ENCODE measurements at places on chromosomes 4 and X.
A peak's percentile ranks its signal among the peaks of the same experiment; 100 is the strongest.

DNA sequence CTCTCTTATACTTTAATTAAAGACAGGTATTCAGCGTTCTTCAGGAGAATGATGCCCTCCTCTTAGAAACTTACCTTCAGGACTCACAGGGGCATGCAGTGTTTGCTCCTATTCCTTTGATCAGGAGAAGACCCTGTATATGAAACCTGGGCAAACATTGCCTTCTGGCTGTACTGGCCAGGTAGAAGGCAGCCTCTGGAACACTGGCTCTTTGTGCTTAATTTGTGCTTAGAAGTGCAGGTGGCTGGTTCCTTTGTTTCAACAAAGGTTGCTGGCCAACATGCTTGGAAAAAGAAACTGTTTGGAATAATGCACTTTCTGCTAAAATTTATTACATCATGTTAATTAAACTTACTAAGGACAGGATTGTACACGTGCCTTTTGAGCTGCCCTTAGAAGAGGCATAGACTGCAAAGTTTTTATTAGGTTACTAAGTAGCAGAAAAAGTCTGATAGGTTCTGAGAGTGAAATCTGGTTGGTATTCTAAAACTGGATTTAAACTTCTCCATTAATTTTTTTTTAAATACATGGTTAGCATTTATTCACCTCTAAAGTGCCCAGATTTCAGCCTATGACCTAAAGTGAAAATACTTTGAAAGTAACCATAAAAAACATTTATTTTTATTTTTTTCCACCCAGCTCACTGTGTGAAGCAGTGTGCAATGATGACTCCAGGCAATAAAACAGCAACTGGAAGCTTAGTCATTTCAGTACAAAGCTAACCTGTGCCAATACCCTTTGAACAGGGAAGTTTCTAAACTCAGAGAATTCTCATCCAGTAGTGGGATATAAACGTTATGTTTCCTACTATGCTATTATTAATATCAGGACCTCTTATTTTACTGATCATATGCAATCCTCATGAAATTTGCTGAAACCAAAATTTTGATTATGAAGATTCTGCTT, 11.3 kb downstream of the RASSF6 start:
- no peak for DNase-seq

- DNase-seq = no peak
These were observed 16.6 kb upstream of the UBE2D3 start for GRCh38 chr4:102843938-102844337.

DNA sequence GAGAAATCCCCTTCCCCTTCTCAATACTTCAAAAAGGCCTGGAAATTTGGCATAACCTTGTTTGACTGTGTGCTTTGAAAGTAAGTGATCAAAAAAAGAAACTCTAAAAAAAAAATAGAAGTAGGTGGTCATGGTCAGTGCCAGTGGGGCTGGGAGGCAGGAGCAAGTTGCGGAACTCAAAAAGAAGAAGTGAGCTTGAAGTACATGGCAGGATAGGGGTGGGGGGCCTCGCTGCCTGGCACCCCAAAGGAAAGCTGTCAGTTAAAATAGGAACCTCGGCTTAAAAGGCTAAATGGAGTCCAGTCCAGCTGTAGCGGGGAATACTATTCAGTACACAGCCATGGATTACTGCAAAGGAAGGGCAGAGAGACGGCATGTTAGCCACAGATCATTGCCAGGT, 12.2 kb upstream of the NKRF start:
- peak; percentile 56 for DNase-seq

DNA sequence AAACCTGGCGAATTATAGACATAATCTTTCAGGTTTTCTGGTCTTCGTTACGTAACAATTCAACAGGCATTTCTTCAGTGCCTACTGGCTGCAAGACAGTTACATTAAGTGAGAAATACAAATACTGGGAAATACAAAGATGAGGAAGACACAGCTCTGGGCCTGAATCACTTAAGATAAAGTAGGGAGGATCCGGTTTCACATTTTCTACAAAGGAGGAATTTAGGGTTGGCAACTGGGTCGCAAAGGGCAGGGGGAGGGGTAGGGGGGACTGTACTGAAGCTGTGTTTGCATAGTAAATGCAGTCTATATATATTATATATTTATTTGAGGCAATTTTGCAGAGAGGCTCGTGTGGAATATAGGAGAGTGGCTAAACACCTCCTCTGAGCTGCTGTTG, 107.4 kb downstream of the MAML3 start:
- no peak for DNase-seq

DNA sequence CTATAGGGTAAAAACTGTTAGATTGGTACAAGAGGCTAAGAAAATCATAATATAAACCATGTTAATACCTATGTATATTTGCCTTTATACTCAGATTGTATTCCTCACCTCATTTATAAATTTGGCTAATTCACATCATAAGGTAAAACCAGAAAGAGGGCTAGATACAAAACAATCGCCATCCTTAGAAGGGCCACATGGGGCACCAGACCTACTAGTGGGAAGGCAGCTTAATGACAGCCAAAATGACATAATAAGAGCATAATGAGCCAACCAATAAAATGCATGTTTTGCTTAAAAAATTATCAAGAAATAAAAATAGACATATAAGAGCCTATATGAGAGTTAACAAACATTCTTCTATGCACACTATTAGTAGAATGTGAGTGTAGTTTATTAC, 107.3 kb upstream of the PRDX4 start:
- DNase-seq = no peak

DNA sequence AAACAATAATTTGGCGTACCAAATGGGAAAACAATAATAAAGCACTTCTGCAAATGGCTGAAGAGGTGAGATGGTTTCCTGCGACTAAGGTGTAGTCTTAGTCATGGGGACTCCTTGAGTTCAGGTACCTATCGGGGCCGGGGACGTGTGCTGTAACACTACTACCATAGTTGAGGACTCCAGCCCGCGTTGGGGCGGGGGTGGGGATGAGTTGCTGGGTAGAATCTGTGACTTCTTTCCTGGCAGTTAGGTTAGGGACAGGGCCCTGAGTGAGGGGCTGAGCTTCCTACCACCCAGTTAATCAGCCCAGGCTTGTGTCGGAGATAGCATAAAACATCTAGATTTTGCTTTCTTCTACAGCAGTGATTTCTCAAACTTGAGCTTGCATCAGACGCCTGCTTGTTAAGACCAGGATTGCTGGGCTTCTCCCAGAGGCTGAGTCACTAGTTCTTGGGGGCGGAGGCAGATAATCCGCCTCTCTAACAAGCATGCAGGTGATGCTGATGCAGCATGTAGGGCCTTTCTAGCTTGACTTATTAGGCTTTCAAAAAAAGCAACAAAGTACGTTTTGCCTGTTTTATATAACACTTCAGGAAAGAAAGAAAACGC, 30.2 kb downstream of the RBBP7 start:
- no peak for DNase-seq

DNA sequence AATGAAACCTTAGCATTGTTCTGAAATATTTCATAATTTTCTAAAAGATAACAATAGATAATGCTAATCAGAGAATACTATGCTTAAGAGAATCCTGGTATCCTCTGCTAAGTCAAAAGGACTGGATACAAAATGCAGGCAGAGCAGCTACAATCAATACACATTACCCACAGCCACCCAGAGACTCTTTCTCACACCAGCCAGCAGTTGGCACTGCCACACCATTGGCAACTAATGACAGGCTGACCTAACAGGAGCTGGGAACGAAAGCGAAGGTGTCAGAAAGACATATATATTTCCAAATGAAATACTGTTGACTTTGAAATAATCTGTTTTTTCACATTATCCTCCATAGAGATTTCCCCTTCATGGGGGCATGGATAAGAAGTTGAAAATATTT, 122.6 kb upstream of the PLAC1 start:
- no peak for DNase-seq

DNA sequence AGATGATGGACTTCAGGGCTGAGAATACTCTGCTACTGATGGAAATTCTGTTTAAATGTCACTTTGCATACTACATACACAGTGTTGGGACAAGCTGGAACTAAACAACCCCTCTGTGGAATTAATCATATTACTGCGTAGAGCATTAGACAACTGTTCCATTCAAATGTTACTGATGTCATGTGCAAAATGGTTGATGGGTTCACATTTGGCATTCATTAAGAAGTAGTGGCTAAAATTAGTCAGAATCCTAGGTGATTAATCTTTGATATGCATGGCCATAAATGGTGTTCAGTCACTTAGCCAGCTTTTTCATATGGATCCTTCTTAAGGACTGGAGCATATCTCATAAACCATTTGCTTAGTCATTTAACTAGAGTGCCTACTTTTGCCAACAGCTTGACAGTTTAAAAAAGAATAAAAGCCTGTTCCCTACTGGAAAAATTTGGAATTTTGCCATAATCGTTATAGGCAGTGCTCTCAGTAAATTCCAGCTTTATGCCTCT, 105.2 kb downstream of the RNF150 start:
- no peak for DNase-seq

GRCh38 chrX:1535241-1536041, 1.5 kb downstream of the P2RY8 start:
- DNase-seq = peak; percentile 82

GRCh38 chr4:22237155-22237751, 278.6 kb downstream of the ADGRA3 start:
- DNase-seq = peak; percentile 13

DNA sequence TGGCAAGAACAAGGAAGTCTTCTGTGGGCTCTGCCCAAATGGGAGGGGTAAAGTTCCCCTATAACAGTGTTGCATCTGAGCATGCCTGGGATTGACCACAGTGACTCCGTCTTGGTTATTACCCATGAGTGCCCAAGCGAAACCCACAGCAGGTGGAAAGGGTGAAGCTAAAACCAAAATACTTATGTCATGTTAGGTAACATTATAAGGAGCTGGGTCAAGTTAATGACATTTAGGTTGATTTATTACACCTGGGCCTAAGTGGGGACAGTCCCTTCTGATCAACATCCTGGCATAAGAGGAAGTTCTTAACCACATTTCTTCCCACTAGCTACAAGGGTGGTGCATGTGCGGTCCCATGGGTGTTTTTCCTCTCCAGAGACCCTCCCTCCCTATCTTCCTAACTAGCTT, 1.3 kb upstream of the ZNF732 start:
- DNase-seq = no peak

DNA sequence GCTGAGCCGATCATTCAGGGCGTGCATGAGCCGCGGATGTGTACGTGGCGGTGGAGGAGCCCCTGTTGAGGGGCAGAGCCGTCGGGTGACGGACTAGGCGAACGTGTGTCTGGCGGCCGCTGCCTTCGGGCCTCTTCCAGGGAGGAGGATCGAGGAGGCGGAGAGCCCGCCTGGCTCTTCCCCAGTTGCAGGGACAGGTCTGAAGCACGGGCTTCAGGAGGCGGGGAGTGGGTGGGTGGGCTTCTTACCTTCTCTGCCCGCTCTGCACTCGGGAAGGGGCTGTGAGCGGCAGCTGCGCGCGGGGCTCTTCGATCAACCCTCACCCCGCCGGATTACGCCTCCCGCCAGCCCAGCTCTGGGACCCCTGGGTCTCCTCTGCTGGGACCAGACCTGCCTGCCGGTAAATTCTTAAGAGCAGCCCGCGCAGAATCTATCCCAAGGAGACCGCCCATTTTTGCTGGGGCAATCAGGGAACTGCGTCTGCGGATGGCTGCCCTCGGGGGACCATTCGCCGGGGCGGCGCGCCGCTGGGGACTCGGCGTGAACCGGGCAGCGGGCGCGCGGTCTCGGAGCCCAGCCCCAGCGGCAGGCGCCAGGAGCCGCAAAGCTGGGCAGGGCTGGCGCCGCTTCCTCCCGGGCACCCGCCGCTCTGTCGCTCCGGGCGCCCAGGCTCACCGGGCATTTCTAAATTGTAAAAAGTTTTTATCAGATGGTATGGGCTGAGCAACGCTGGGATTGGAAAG, 4.9 kb downstream of the PLAC8 start:
- DNase-seq = peak; percentile 82

DNA sequence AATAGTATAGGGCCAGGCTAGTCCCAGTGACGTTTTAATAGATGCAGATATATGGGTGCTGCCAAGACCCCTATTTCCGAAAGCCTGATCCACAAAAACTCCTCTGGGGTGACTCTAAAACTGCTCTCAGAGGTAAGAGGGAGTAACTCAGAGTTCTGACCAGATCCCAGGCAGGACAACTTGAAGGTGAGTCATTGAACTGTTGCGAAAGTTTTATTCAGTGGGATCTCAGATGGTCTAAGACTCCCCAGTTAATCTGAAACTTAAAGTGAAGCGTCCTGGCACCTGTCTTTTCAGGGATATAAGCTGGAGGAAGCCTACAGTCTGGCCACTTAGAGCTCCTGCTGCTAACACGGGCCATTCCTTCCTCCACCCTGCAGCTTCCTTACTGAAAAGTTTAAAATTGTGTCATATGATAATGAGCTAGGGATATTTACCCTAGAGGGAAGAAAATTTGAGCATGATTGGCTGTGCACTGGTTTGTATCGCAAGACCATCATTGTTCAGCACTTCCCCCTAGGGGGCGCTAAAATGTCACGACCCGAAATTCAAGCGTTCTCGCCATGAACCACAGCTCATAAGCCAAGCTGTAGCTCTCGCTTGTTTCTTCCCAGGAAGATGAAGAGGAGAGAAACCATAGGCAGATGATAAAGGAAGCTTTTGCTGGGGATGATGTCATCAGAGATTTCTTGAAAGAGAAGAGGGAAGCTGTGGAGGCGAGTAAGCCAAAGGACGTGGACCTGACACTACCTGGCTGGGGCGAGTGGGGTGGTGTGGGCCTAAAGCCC, 19.5 kb downstream of the UTP14A start:
- peak; percentile 86 for DNase-seq

GRCh38 chr4:7135389-7135746, 57.0 kb upstream of the SORCS2 start:
- DNase-seq = no peak

DNA sequence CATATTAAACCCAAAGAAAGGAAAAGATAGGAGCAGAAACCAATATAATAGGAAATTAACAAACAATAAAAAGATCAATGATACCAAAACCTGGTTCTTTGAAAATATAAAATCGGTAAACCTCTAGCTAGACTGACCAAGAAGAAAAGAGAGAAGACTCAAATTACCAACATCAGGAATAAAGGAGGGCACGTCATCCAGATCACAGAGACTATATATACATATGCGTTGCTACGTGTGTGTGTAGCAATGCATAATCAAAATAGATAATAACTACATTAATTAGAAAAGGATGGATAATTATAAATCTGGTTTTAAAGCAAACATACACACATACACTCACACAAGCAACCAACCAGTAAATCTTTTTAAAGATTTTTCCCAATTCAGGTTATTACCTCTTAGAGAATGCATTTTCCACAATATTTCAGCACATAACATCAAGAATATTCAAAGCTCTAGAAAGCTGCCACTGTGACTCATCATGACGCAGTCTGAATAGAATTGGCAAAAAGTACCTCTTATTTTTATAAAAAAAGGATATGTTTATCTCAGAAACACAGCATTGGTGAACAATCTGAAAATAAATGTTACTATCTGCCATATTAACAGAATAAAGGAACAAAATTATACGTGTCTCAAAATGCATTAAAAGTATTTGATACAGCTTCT, 41.4 kb upstream of the USP9X start:
- peak; percentile 30 for DNase-seq
